ENCODE measurements at places on chromosomes 13 and 19.

- no peak for DNase-seq
Observed at GRCh38 chr13:69683921-69684686, 423.5 kb upstream of the ATXN8OS start.

DNA sequence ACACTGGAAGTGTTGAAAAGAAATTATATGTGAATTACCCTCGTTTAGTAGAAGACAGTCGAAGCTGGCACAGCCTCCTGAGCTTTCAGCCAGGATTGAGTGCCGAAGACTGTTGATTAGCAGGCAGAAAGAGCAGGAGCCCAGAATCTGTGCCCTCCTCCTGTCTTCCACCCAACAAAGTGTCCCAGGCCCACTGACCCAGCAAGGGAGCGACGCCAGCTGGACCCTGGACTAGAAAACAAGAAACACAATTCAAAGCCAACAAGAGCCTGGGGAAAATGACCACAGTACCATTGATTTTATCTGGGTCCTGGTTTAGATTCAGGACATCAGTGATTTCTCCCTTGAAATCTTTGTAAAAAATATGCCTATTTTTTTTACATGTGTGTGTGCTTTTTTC lies 120.7 kb downstream of the RXFP2 start:
- DNase-seq, result no peak

DNA sequence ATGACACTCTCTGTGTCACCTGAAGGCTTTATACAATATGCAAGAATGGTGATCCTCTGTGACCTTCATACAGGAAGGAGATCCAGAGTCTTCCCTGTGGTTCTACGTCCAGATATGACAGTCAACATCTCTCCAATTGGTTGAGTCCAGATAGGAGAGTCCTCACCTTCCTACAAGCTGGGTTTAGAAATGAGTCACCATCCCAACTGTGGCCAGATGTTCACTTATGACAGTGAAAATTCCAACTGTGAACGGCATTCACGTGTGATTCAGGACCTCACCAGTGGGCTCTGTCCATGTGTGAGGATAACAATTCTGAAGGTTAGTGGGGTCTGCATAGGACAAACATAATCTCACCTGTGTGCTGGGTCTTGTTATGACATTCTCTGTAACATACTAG lies 52.5 kb upstream of the ZNF728 start:
- no peak for DNase-seq

DNA sequence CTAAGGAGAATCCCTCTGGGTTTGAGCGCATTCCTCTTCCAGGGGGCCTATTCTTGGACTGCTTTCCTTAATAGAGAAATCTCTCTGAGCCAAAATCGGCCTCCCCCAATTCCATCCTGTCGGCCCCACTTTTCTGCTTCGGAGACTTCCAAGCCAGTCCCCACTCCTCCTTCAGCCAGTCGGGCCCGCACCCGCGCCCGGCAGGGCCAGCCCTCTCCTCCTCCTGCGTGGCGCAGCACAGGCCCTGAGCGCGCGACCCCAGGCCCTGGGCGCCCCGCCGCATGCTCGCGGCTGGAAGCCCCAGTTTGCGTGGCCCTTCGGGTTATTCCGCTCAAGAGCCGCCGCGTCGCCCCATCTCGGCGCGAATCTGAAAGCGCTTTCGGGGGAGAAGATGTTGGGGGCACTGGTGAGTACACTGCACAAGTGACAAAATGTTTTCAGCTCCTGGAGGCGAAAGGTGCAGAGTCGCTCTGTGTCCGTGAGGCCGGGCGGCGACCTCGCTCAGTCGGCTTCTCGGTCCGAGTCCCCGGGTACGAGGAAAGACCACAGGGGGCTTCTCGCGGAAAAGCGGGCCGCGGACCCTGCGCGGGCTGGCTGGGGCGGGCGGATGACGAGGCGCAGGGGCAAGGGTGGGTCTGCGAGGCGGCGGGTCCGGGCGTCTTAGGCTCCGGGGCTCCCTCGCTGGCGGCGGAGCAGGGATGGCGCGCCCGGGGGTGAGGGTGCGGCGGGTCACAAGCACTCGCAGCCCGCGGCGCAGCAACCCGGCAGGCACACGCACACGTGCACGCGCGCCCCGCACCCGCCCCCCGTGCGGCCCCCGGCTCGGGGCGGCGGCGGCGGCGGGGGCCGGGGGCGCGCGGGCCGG lies at the start of gene IL17D:
Gene IL17D (plus strand): TSS at position 785 of the 865 bp plus-strand sequence. CDS start 303 bp downstream, outside the sequence.
- peak; percentile 43 for DNase-seq

- DNase-seq, result no peak
Observed at GRCh38 chr19:43318796-43319314, 34.6 kb upstream of the CD177 start.

DNA sequence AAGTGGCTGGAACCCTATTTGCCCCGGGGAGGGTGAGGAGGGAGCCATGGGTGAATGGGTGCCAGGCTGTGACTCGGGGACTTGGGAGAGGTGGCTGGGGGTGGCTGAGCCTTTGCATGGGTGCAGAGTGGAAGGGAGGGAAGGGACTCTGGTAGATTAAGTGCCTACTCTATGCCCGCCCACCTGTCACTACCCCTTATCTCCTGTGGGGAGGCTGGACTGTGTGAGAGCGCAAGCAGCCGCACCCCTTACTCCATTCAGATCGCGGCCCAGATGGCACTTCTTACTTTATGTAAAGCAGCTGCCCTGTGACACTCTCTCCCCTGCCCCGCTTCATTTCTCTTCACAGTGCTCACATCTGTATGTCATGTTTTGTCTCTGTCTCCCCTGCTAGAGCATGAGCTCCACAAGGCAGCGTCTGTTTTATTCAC lies 2.9 kb downstream of the KASH5 start:
- no peak for DNase-seq

- DNase-seq, result no peak
Observed at GRCh38 chr13:72849571-72849970, 67.6 kb downstream of the PIBF1 start.

DNA sequence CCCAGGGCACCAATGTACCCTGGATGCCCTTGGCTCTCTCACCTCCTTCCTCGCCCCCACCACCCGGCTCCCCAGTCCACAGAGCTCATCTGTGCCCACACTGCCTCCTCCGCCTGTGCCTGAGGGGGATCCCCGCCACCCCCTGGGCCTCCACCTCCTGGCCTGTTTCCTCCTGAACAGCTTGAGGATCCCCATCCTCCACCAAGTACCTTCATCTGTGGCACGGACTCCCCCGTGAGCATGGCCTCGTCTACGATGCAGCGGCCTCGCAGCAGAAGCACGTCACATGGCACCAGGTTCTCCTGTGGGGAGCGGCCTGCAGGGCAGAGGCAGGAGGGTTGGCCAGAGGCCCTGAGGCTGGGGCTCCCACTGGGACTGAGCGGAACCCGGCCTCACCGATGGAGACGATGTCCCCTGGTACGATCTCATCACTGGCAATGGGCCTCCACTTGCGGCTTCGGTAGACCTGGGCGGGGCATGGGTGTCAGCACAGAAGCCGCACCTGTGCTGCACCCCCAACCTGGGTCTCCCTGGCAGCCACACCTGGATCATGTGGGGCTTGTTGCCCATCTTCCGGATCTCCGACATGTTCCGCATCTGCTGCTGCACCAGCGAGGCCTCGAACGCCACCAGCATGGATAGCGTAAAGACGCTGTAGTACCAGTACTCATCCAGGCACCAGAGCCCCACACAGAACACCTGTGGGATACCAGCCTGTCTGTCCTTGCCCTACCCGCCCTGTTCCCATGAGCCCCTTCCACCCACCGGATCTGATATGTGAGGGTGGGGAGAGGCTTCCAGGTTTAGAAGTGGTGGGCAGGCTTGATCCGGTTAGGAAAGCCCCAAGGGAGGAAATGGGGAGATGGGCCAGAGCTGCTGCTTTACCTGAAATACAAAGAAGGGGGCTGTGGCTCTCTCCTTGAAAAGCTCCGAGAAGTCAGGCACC lies 6.8 kb downstream of the ATP13A1 start:
- no peak for DNase-seq

GRCh38 chr19:35126624-35126959 lies 8.3 kb downstream of the LGI4 start:
- DNase-seq, result no peak

GRCh38 chr19:28075229-28075628 lies 1137.7 kb downstream of the UQCRFS1 start:
- no peak for DNase-seq

- DNase-seq, result no peak
Observed at GRCh38 chr13:110293037-110293436, 13.9 kb downstream of the COL4A1 start.

DNA sequence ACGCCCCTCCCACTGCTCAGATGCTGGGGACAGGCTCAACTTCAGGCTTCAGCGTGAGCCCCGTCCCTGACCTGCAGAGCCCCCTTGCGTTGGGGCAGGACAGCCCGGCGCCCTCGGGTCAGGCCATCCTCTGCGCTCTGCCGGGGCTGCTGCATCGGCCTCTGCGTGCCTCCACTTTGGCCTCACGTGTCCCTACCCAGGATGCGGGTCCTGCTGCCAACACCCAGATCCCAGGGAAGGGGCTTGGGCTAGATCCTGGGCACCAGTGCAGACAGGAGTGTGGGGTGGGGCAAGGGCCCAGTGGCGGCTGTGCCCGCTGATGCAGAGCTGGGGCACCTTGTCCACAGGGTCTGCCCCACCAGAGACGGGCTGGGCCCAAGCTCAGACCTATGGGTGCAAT lies 13.0 kb downstream of the CBARP start:
- DNase-seq, result no peak

- no peak for DNase-seq
Observed at GRCh38 chr13:75333103-75333502, 148.9 kb downstream of the TBC1D4 start.

GRCh38 chr13:46160471-46161066 lies 21.4 kb downstream of the LCP1 start:
- peak; percentile 34 for DNase-seq

GRCh38 chr19:54208784-54209057 lies 8.1 kb downstream of the RPS9 start:
- DNase-seq, result no peak

DNA sequence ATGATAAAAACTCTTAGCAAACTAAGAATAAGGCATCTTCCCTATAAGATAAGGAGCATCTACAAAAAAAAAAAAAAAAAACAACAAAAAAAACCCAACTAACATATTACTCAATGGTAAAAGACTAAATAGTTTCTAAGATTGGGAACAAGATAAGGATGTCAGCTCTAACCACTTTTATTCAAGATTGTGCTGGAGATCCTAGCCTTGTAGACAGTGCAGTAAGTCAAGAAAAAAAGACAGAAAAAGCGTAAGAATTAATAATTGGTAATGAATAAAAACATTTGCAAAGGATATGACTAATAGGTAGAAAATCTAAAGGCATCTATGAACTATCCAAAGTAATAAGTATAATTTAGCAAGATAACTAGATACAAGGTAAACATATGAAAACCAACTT lies 33.0 kb downstream of the ZIC2 start:
- no peak for DNase-seq

DNA sequence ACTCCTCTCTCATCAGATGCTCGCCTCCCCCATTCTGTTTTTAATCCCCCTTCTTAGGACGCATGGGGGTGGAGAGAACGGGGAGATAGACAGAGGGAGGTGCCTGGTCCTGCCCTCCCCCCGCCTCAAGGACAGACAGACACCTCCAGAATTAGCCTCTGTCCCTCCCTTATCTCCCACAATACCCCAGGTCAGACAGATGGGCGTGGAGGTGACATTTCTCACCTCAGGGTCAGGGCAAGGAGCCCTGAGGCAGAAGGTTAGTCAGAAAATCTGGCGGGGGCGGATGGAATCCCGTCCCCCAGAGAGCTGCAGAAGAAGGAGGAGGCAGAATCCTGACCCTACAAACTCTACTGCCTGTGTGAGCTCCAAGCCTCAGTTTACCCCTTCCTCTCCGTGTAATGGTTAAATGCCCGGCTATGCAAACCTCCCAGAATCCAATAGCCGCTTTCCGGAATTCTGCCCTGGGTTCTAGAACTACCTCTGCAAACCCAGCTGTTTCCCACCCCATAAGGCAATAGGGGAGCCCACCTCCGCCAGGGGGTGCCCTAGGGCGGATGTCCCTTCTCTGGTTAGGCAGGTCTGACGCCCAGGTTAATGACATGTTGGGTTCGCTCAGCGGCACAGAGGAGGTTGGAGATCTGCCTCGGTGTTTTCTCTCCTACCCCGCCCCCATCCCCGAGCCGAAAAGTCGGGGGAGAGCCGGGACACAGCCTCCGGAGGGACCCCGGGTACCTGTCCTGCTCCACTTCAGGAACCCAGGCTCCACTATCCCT lies 900 bp downstream of the PPP1R13L start:
- peak; percentile 87 for DNase-seq

DNA sequence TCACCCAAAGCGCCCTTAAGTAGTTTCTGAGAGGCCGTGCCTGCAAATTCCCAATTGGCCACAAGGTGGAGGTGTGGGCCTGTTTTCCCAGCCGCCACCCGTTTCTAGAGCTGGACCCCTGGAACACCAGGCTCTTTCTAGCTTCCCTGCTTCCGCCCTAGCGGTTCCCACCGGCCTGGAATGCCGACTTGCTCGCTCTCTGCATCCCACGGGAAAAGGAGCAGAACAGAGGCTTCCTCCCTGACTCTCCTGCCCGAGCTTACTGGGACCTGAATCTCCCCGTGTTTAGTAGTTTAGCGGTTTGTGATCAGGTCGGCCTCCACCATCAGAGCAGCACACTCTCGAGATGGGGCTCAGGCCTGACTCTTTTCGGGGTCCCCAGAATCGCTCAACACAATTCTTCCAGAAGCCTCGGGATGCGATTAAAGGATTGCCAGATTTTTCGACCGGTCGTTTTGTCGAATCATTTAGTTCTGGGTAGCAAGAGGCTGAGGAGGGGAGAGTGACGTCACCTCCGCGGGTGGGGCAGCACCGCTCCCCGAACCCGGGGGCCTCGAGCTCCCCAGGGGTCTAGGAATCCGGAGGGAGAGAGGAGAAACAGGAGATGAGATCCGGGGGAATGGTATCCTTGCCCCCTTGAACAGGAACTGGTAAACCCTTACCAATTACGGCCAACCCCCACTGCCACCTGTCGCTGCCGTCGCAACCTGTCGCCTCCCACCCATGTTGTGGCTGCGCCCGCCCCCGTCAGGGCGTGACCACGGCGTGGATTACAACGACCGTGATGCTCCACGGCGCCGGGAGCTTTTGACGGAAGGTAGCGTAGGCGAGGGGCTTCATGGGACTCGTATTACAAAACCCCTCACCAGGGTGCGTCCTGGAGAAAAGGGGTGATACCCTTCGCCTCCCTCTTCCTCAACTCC lies 8.0 kb downstream of the NAPSA start:
- DNase-seq, result peak; percentile 88

GRCh38 chr13:47680748-47681147 lies 320.3 kb downstream of the SUCLA2 start:
- no peak for DNase-seq

GRCh38 chr19:47372603-47373002 lies 23.5 kb downstream of the DHX34 start:
- no peak for DNase-seq

Data from activated T-cell treated with anti-CD3 and anti-CD28 coated beads, Interleukin-2, amount 50 U/mL, for 72 hours (primary cell).